Testis (tissue), 5 donors: ENCODE measurements at places on chromosomes 2 and 18. TPM values are rescaled to one million over a fixed set of nuclear protein-coding genes. Genes with fewer than 3 reads are reported as not detected.

Gene SCN9A
- total RNA-seq, result 85.7 TPM

Gene LBX2
- total RNA-seq, result 1.4 TPM

Gene OTOS
- 1.5 TPM for total RNA-seq

Gene RSAD2
- total RNA-seq, result 5.5 TPM
